ENCODE measurements at places on chromosomes 3 and 15. TPM values are rescaled to one million over a fixed set of nuclear protein-coding genes. Genes with fewer than 3 reads are reported as not detected.

WNT7A gene
- not detected for total RNA-seq

SAMD7 gene
- total RNA-seq = not detected

SV2B gene
- 0.07 TPM for total RNA-seq

ST8SIA2 gene
- 3.2 TPM for total RNA-seq

CFAP161 gene
- total RNA-seq = 0.24 TPM

DNA sequence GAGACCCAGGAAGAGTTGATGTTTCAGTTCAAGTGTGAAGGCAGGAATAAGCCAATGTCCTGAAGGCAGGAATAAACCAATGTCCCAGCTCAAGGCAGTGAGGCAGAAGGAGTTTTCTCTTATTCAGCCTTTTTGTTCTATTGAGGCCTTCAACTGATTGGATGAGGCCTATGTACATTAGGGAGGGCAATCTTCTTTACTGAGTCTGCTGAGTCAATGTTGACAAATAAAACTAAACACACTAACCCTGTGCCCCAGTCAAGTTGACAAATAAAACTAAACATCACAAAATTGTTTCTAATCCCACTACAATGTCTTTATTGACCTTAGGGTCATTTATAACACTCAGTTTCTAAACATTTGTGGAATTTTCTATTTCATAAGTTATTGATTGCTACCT lies 100.0 kb downstream of the CACNA2D3 start:
- DNase-seq = no peak

DNA sequence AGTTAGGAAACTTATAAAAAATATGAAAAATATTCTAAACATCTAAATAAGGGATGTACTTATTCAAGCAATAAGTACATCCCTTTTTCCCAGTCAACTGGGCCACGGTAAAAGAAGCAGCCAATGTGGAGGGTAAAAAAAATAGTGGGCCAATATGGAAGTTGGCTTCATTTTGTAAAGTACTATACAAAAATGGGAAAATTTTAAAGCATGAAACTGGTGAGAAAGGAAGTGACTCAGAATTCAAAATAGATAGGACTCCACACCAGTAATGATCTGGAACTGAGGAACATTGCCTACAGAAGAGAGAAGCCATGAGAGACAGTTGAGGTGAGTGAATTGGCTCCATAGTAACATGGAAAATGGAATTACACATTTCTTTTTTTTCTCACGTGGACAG lies 108.9 kb downstream of the FNDC3B start:
- no peak for DNase-seq

DNA sequence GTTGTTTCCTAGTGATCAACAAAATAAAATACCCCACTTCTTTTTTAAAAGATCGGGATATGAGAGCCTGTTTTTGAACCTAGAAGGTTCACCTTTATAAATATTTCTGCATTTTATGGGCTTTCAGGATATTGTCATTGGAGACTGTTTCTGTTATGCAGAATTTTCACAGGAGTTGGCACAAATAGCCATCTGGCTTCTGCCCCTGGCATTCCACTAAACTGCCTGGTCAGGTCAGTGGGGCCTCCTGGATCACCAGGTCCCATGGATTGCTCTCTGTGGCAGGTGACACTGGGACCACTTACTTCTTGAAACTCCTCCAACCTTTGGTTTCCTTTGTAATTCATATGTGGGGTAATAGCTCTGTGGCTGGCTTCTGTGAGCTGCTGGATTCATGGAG lies 25.5 kb upstream of the POLR2M start:
- DNase-seq = no peak

DNA sequence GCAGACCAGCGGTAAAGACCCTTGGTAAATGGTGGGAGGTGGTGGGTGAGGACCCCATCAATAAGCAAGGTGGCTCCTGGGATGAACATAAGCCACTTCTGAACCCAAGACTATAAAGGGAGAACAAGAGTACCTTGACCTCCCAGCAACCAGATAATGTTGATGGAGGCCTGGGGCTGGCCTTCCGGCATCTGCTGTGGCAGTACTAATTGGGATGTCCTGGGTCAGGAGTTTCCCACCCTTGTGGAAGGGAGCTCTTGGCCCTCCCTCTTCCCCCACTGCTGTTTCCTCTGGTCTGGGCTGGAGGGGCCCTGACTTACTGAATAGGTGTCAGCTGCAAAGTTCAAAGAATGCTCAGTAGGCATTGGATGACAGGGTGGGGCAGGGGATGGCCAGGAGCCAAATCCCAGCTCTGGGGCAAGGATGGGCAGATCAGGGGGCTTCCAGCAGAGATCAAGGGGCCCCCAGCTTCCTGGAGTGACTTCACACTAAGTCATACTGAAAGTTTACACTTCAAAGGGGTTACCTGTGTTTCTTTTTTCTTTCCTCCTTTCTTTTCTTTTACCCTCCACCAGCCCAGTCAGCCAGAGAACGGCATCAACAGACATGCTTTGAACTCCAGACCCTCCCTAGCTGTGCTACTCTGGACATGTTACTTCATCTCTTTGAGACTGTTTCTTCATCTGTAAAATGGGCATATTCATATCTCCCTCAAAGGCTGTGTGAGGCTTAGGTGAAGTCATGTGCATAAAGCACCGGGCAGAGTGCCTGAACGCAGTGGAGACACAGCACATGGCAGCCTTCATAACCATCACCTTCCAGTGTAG lies 1.5 kb downstream of the RBP1 start:
- no peak for DNase-seq

GRCh38 chr15:98728082-98728810 lies 79.9 kb downstream of the IGF1R start:
- no peak for DNase-seq

- no peak for DNase-seq
These were observed 49.4 kb downstream of the KLF15 start for GRCh38 chr3:126307591-126308393.

Data from H9 (cell line).